ENCODE measurements at places on chromosomes 13 and 19. TPM values are rescaled to one million over a fixed set of nuclear protein-coding genes. Genes with fewer than 3 reads are reported as not detected.

Gene SH3GL1
- total RNA-seq: 31.1 TPM

Gene CERS1
- total RNA-seq: 0.68 TPM

Gene DMRTC2
- total RNA-seq: not detected

Gene DIAPH3
- total RNA-seq: 0.68 TPM

Gene OLFM4
- not detected for total RNA-seq

Gene FARP1
- 33.2 TPM for total RNA-seq

Gene CYP2B6
- not detected for total RNA-seq

Gene CLEC17A
- total RNA-seq: not detected

Gene CGB8
- total RNA-seq: not detected

Gene ATP4B
- not detected for total RNA-seq

Gene ZNF577
- total RNA-seq: 11.9 TPM

Gene BRD4
- total RNA-seq: 12.3 TPM

Gene ZNF567
- total RNA-seq: 8.9 TPM

Gene CACTIN
- 23.2 TPM for total RNA-seq

Gene SOX1
- not detected for total RNA-seq

Gene ETV2
- not detected for total RNA-seq

Gene SIGLEC14
- not detected for total RNA-seq

Gene ZNF525
- 33.8 TPM for total RNA-seq

Gene SYT5
- total RNA-seq: not detected

Gene HRC
- total RNA-seq: not detected

Gene SPACA4
- not detected for total RNA-seq

Gene CPB2
- not detected for total RNA-seq

Gene KLK2
- total RNA-seq: not detected

Gene LPAR2
- total RNA-seq: 11.0 TPM

Gene ERFL
- 0.14 TPM for total RNA-seq

Data from nasal cavity respiratory epithelium epithelial cell of viscerocranial mucosa (primary cell).